ENCODE measurements at places on chromosomes 16 and 17.
A peak's percentile ranks its signal among the peaks of the same experiment; 100 is the strongest.

GRCh38 chr16:10942352-10943063 lies at the start of gene DEXI:
Gene DEXI (minus strand): TSS chr16:10942468. CDS start chr16:10942005, 463 bp downstream.
- peak; percentile 90 for DNase-seq

GRCh38 chr17:10772425-10773380 lies 31.2 kb downstream of the TMEM238L start:
- DNase-seq, result no peak

DNA sequence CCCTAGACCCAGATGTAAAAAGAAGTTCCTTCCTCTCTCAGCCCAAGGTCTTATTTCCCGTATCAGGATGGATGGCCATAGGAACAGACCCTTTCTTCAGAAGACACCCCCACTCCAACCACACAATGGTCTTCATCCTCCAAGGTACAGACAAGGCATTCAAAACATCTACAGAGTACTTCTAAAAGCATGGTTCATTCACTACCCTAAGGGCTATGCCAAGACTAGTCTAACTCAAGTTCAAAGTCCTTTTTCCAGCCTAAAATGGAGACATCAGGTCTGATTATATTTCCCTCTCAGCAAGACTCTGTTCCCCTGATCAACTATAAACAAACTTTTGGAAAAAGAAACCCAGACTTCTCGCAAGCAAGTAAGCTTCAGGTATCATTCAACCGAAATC lies 388.9 kb downstream of the NPIPA8 start:
- DNase-seq, result no peak

- DNase-seq, result no peak
Observed at GRCh38 chr17:3600529-3601205, 8.5 kb downstream of the TRPV1 start.

DNA sequence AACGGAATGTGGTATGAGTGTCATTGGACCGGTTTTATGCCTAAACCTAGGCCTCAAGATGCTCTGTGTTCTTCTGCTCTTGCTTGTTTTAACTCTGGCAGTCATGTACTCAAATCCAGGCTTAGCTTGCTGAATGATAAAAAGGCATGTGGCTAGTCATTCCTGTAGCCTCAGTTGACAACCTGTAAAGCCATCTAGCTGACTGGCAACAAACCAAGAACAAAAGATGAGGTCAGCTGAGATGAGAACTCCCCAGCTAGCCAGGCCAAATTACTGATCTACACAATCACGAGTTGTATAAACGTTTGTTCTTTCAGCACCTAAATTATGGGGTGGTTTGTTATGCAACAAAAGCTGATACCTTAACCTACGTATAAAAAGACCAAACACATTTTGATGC lies 1406.0 kb upstream of the CDH8 start:
- peak; percentile 23 for DNase-seq

DNA sequence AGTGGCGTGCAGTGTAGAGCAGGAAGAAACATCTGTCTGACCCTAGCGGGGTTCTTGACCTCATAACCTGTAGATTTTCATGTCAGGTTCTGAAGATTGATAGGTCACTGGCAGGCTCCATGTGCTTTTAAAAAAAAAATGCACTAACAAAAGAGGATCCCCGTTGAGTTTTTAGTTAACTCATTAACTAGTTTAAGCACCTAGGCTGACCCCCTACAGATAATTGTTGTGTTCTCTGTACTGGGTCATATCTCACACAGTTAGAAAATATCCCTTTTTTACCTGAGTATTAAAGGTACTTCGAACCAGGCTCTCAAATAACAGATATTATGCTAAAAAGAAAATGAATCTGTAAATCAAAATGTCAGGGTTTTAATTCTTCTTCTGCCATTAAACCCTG lies 676.6 kb downstream of the CDH11 start:
- DNase-seq, result no peak

- DNase-seq, result no peak
Observed at GRCh38 chr16:70706948-70707465, 21.2 kb upstream of the MTSS2 start.

GRCh38 chr17:15409721-15410250 lies 57.6 kb downstream of the CDRT4 start:
- no peak for DNase-seq

DNA sequence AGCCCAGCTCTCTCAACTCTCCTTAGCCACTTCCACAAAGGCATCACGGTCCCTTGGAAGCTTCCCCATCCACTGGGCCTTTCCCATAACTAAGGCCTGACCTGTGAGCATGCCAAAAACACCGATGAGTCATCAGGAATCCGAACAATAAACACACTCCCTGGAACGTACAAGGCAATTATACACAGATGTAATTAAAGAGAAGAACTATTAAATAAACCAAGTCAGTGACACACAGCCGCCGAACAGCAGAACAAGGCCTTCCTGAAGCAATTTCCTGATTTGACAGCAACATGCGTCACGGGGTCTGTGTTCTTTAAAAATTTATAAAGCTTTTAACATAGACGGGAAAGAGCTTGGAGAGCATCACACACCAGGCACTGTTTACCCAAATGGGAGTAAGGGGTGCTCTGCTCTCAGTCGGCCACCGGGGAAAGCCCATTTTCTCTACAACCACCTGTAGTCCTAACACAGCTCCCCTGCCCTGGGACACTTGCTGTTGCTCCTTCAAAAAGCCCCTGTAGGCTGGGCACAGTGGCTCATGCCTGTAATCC lies 29.4 kb downstream of the COG7 start:
- DNase-seq, result peak; percentile 44

DNA sequence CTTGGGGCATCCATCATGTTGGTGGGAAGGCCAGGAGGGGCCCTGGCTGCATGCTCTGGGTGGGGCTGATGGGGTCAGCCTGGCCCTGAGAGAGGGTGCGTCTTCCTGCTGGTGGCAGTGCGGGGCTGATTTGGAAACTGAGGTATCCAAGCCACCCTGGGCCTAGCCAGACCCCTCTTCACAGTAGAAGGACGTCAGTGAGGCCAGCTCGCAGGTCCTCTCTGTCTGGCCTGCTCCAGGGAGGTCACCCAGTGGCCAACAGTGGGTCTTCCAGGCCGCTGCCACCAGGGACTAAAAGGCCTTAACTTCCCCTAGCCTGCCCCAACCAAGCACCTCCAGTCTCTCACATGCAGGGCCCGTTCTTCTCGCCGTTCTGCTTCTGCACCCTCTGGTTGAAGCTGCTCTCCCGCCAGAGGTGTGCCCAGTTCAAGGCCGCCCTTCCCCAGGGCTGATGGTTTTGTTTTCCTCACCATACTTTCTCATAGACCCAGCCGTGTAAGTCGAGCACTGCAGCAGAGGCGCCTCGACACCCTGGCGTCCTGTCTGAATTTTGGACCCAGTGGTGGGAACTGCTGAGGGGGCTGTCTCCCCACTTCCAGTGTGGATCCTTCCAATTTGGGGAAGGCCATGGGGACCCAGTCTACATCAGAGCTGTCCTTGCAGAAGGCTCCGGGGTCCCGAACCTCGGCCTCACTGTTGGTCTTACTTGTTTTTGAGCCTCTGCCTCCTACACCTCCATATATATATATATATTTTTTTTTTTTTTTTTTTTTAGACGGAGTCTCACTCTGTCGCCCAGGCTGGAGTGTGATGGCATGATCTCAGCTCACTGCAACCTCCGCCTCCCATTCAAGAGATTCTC lies 42.9 kb upstream of the CDC42EP4 start:
- DNase-seq, result no peak

DNA sequence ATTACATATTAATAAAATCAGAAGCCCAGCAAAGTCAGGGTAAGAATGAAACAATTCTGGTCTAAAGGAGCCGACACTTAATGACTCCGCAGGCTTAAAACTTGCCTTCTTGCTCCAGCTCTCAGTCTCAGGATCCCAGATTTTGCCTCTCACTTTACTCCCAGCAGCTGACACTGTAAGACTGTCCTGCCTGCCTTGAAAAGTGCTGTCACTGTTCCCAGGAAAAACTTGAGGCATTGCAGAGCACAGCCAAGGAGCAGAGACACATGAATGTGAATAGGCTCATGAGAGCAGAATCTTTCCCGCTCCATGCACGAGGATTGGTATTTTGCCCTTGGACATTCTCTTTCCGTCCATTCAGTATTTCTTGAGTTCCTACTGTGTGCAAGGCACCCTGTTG lies 457.6 kb upstream of the ZFHX3 start:
- no peak for DNase-seq

GRCh38 chr17:65027305-65027704 lies 29.2 kb downstream of the GNA13 start:
- no peak for DNase-seq

GRCh38 chr17:360092-360750 lies 7.6 kb upstream of the RPH3AL start:
- no peak for DNase-seq

DNA sequence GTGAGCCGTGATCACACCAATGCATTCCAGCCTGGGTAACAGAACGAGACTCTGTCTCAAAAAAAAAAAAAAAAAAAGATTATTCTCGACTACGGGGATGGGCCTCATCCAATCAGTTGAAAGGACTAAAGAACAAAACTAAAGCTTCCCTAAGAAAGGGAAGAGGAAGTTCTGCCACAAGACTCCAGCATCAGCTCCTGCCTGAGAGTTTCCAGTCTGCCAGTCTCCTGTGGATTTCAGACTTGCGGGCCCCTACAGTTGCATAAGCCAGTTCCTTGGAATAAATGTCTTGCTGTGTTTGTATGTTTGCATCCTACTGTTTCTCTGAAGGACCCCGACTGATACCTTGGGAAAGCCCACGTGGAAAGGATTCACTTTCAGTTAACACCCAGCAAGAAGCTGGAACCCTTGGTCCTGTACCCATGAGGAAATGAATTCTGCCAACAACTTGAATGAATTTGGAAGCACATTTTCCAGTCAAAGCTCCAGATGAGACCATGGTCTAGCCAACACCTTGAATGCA lies 26.3 kb upstream of the FZD2 start:
- DNase-seq, result no peak

GRCh38 chr16:69217433-69217832 lies 30.5 kb downstream of the SNTB2 start:
- no peak for DNase-seq

GRCh38 chr16:58037365-58038057 lies 12.0 kb downstream of the MMP15 start:
- no peak for DNase-seq

DNA sequence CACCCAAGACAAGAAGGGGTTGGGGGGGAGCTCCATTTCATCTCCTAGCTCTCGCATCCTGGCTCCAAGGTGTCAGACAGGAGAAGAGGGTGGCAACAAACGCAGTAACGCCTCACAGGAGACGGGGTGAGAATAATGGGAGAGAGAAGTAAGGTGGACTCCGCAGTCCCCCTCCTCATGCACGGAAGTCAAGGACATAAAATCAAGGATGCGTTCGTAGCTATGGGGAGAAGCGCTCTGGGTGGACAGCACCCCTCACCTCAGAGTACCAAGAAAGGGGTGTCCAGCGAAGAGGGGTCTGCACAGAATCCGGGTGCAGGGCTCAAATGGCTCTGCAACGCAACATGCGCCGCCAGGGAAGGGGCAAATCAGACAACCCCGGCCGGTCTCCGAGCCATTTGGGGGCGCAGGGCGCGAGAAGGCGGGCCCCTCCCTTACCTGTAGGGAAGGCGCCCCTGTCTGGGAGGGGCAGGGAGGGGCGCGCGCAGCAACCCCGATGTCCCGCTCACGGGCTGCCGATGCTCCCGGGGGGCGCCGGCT lies 555 bp downstream of the HDAC5 start:
- no peak for DNase-seq

DNA sequence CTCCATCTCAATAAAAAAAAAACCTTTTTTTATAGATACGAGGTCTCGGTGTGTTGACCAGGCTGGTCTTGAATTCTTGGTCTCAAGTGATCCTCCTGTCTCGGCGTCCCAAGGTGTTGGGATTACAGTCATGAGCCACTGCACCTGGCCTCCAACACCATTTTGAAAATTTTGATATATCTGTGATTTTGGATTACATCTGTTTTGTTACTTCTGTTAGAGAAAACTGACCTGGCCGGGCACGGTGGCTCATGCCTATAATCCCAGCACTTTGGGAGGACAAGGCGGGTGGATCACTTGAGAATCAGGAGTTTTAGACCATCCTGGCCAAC lies 18.6 kb downstream of the RMI2 start:
- no peak for DNase-seq

GRCh38 chr17:75979705-75980187 lies 706 bp downstream of the TEN1 start:
- DNase-seq, result no peak

GRCh38 chr16:57179215-57179828 lies 6.5 kb downstream of the PSME3IP1 start:
- DNase-seq, result no peak

DNA sequence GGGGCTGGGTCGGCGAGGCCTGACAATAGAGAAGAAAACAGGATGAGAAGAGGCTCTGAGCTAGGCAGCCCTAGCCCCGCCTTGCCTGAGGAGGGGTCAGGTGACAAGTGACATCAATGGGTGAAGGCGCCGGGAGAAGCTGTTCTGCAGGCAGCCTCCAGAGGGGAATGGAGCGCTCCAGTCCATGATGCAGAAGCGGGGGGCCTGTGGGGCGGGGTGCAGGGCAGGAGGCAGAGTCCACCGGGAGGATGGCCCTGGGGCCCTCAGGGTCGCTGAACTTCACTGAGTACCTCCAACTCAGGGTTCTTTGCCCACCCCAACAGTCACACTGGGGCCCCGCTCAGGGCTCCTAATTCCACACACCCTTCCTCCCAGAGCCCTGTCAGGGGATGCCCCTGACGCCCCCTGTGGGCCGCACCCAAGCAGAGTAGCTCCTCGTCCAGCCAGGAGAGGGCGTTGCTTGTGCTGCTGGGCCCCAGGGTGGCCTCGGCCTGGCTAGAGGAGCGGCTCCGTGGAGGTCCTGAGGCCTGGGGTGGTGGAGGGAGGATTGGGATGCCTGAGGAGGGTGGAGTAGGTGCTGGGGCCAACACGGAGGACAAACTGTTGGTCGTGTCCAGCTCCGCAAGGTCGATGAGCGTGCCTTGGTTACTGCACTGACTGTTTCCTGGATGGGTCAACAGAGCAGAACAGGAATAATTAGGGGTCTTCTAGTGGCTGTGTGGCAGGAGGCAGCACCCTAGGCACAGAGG lies 20.8 kb downstream of the GGA3 start:
- DNase-seq, result no peak

- DNase-seq, result no peak
Observed at GRCh38 chr17:48628649-48629410, 2.7 kb upstream of the HOXB9 start.

- DNase-seq, result peak; percentile 98
Observed at GRCh38 chr17:38538906-38539305, 66.8 kb downstream of the SRCIN1 start.

- DNase-seq, result no peak
Observed at GRCh38 chr17:45575126-45575885, 84.8 kb upstream of the PLEKHM1 start.

- DNase-seq, result no peak
Observed at GRCh38 chr16:85447693-85448313, 165.3 kb upstream of the GSE1 start.

GRCh38 chr17:56648806-56649205 lies 55.3 kb downstream of the NOG start:
- no peak for DNase-seq

DNA sequence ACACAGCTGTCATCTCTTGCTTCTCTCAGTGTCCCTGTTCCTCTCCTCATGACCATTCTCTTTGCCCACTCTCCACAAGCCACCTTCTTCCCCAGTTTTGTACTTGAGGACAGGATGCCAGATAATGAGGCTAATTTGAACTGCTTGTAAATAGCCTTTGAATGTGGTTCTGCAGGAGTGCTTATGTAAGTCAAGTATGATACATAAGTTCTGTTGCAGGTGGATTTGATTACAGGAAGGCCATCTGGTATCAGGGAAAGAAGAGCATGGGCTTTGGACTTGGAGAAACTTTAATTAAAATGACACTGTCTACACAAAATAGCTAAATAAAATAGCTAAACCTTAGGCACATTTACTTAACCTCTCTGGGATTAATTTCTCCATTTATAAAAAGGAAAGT lies 120.2 kb upstream of the HLF start:
- peak; percentile 33 for DNase-seq

GRCh38 chr16:20984019-20984418 lies 83.4 kb downstream of the LYRM1 start:
- no peak for DNase-seq

GRCh38 chr16:14015033-14015432 lies 56.1 kb upstream of the MRTFB start:
- no peak for DNase-seq

Data from NCI-H774 (cell line).